ENCODE measurements at places on chromosomes 2 and 18.
A peak's percentile ranks its signal among the peaks of the same experiment; 100 is the strongest.

DNA sequence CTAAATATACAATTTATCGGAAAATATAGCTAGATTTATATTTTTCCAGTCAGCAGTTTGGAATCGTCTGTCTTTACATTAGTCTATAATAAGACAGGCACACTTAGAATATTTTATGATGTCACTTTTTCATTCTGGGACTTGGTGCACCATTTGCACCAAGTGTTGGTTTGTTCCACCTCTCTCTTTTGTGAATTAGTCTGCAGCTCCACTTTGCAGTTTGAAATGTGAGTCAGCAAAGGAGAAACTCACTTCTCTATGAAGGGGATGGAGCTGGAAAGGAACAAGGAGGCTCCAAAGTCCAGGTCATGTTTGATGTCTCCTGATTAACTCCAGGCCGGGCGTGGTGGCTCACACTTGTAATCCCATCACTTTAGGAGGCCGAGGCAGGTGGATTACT, 63.8 kb upstream of the RTN4 start:
- no peak overlapping the region for H3K27ac ChIP-seq
- no peaks in the 10 kb centered on the region for H3K4me1 ChIP-seq
- DNase-seq, result no peak
- no peak overlapping the region for H3K4me3 ChIP-seq
- H3K27me3 ChIP-seq, result peaks cover 2% of the 10 kb centered on the region
- no peaks in the 10 kb centered on the region for H3K36me3 ChIP-seq

GRCh38 chr2:17749753-17750438, 3.7 kb downstream of the SMC6 start:
- H3K4me3 ChIP-seq, result peak overlapping the region; percentile 20
- H3K36me3 ChIP-seq, result peaks cover 16% of the 10 kb centered on the region
- H3K27ac ChIP-seq, result peak overlapping the region; percentile 66
- H3K27me3 ChIP-seq, result no peaks in the 10 kb centered on the region
- H3K4me1 ChIP-seq, result peaks cover 33% of the 10 kb centered on the region

- H3K36me3 ChIP-seq, result no peaks in the 10 kb centered on the region
- no peak overlapping the region for H3K4me3 ChIP-seq
- no peak for DNase-seq
- no peaks in the 10 kb centered on the region for H3K27me3 ChIP-seq
- no peaks in the 10 kb centered on the region for H3K4me1 ChIP-seq
Measured at GRCh38 chr18:44341759-44342158, 338.9 kb upstream of the SETBP1 start.

DNA sequence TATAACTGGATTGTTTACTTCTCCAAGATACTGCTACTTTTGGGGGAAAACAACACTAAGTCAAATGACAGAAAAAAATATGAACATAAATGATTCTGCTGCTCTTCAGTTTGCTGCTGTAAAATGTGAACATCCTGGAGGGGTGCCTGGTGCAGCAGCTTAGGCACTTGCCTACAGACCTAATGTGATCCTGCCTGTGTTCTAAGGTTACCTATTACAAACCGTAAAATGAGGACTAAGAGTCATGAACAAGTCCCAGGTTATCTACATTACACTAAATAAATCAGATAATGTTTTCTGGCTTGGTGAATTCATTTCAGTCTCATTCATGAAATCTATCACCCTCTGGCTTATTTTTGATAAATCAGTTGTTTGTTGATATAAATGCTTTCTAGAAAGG, 38.4 kb upstream of the ERCC3 start:
- H3K36me3 ChIP-seq, result peaks cover 18% of the 10 kb centered on the region
- no peak for DNase-seq
- no peaks in the 10 kb centered on the region for H3K27me3 ChIP-seq
- no peak overlapping the region for H3K4me3 ChIP-seq
- H3K27ac ChIP-seq, result no peak overlapping the region
- H3K4me1 ChIP-seq, result no peaks in the 10 kb centered on the region

DNA sequence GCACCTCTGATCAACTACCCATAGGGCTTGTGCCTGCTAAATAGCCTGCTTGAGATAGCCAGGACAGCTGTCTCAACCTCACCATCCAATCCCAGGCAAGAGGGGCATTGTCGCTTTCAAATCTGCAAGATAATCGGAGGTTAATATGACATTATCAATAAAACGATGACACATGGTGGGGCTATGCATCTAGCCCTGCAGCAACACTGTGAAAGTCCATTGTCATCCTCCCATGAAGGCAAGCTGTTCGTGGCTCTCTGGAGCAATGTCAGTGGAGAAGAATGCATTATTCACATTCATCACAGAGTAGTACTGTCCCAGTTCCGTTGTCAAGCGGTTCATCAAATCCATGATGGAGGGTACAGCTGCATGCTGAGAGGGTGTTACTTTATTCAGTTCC, 18.9 kb upstream of the KLHL23 start:
- H3K27me3 ChIP-seq, result no peaks in the 10 kb centered on the region
- no peak for DNase-seq
- no peak overlapping the region for H3K27ac ChIP-seq
- peaks cover 2% of the 10 kb centered on the region for H3K36me3 ChIP-seq

- peaks cover 17% of the 10 kb centered on the region for H3K4me1 ChIP-seq
- H3K36me3 ChIP-seq, result no peaks in the 10 kb centered on the region
- H3K27me3 ChIP-seq, result no peaks in the 10 kb centered on the region
- H3K4me3 ChIP-seq, result no peak overlapping the region
- no peak for DNase-seq
- H3K27ac ChIP-seq, result no peak overlapping the region
Measured at GRCh38 chr2:144460727-144461307, 59.1 kb downstream of the ZEB2 start.

- no peak overlapping the region for H3K27ac ChIP-seq
- H3K36me3 ChIP-seq, result no peaks in the 10 kb centered on the region
- no peaks in the 10 kb centered on the region for H3K4me1 ChIP-seq
Measured at GRCh38 chr2:54483426-54483825, 27.3 kb downstream of the SPTBN1 start.

DNA sequence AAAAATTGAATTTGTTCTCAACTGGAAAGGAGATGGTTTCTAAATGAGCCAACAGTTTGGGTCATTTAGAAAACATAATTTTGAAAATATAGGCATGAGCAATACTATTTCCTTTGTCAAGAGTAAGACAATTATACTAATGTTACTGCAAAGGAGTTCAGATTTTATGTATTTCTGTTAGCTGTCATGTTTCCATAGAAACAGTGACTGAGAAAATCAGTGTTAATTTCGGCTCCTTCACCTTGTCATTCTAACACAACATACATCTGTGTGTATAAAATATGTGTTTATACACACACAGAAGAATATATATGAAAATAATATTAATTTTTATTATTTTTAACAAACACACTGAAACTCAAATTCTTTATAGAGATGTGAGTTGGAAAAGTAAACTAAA, 178.0 kb upstream of the SPHKAP start:
- H3K27me3 ChIP-seq, result no peaks in the 10 kb centered on the region
- H3K4me3 ChIP-seq, result no peak overlapping the region
- H3K36me3 ChIP-seq, result no peaks in the 10 kb centered on the region
- no peak for DNase-seq
- no peaks in the 10 kb centered on the region for H3K4me1 ChIP-seq

- no peaks in the 10 kb centered on the region for H3K36me3 ChIP-seq
- H3K27me3 ChIP-seq, result no peaks in the 10 kb centered on the region
- no peak for DNase-seq
- no peaks in the 10 kb centered on the region for H3K4me1 ChIP-seq
- no peak overlapping the region for H3K27ac ChIP-seq
- no peak overlapping the region for H3K4me3 ChIP-seq
Measured at GRCh38 chr2:188117706-188118105, 174.0 kb upstream of the GULP1 start.

- H3K27me3 ChIP-seq, result peaks cover 15% of the 10 kb centered on the region
- H3K27ac ChIP-seq, result no peak overlapping the region
- H3K4me1 ChIP-seq, result peaks cover 2% of the 10 kb centered on the region
- DNase-seq, result no peak
- no peaks in the 10 kb centered on the region for H3K36me3 ChIP-seq
Measured at GRCh38 chr2:236876642-236877041, 209.0 kb upstream of the COPS8 start.

DNA sequence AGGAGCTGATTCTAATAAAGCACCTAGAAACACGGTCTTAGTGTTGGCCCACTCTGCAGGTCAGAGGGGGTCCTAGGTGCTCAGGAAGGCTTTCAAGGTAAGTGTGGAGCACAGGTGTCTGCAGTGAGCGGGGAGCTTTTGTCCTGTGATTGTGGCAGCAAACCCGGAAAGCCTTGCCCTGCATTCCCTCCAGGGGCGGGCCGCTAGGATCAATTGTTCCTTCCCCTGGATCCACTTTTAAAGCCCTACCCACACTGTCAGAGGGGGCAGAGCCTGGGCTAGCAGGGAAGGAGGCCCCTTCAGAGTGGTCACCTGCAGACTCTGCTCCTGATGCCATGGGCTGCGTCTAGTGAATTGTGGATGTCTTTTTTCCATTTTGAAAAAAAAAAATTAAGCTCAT, 176.0 kb downstream of the CTIF start:
- no peaks in the 10 kb centered on the region for H3K36me3 ChIP-seq
- H3K27ac ChIP-seq, result no peak overlapping the region
- peaks cover 5% of the 10 kb centered on the region for H3K27me3 ChIP-seq
- H3K4me3 ChIP-seq, result no peak overlapping the region
- H3K4me1 ChIP-seq, result peaks cover 12% of the 10 kb centered on the region
- DNase-seq, result no peak

DNA sequence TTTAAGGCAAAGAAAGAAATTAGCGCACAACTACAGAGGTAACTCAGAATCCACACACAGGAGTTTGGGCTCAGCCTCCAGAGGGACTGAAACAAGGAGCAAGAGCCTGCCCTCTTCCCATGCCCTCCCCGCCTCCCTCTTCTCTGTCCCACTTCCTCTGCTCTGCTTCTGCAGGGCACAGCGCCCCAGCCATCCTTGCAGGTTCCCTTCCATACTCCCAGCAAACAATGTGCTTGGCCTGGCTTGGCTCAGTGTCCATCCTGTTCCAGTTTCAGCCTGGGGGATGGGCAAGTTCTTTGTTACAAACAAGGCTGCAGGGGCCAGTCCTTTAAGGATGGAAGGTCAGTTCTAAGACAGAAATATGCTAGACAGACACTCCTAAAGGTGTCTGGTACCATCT, 133.5 kb downstream of the CDH20 start:
- H3K27ac ChIP-seq, result no peak overlapping the region
- DNase-seq, result no peak
- H3K4me3 ChIP-seq, result no peak overlapping the region
- H3K4me1 ChIP-seq, result no peaks in the 10 kb centered on the region

DNA sequence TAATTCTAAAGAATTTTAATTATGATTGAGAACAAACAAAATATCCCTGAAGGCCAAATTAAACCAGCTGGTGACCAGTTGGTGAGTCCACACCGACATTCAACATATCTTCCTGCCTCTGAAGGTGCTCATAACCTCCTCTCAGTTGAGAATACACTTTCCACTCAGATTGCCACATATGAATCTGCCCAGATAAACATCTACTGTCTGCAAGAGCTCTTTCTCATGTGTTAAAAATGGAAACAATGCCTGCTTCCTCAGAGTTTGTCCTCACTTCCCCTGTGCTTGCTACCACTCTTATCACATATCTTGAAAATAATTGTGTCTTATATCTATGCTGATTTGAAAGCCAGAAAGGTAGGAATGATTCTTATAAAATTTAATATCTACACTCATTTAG, 177.7 kb upstream of the GULP1 start:
- H3K36me3 ChIP-seq, result no peaks in the 10 kb centered on the region
- no peak overlapping the region for H3K4me3 ChIP-seq
- no peak for DNase-seq
- no peaks in the 10 kb centered on the region for H3K27me3 ChIP-seq
- H3K4me1 ChIP-seq, result no peaks in the 10 kb centered on the region
- H3K27ac ChIP-seq, result no peak overlapping the region

GRCh38 chr18:79542876-79543750, 136.5 kb upstream of the CTDP1 start:
- H3K27me3 ChIP-seq, result no peaks in the 10 kb centered on the region
- H3K4me3 ChIP-seq, result no peak overlapping the region
- H3K27ac ChIP-seq, result no peak overlapping the region

DNA sequence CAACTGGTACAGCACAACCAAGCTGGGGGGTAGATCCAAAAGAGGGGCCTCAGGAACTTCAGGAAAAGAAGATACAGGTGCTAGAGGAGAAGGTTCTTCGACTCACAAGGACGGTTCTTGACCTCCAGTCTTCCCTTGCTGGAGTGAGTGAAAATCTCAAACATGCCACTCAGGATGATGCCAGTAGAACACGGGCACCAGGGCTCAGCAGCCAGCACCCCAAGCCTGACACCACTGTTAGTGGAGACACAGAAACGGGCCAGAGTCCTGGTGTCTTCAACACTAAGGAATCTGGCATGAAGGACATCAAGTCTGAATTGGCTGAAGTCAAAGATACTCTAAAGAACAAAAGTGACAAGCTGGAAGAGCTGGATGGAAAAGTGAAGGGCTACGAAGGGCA, 43.8 kb downstream of the EMILIN2 start:
- no peak overlapping the region for H3K4me3 ChIP-seq
- no peak overlapping the region for H3K27ac ChIP-seq
- H3K27me3 ChIP-seq, result no peaks in the 10 kb centered on the region
- H3K36me3 ChIP-seq, result peaks cover 12% of the 10 kb centered on the region

GRCh38 chr18:5195656-5196055, 1.4 kb downstream of the AKAIN1 start:
- H3K36me3 ChIP-seq, result peaks cover 2% of the 10 kb centered on the region
- H3K27ac ChIP-seq, result no peak overlapping the region
- peaks cover 2% of the 10 kb centered on the region for H3K4me1 ChIP-seq
- H3K4me3 ChIP-seq, result no peak overlapping the region
- peaks cover 46% of the 10 kb centered on the region for H3K27me3 ChIP-seq

GRCh38 chr18:8212896-8213780, 396.1 kb upstream of the RAB12 start:
- H3K4me1 ChIP-seq, result no peaks in the 10 kb centered on the region
- no peak for DNase-seq
- H3K4me3 ChIP-seq, result no peak overlapping the region
- no peaks in the 10 kb centered on the region for H3K27me3 ChIP-seq
- H3K27ac ChIP-seq, result no peak overlapping the region

GRCh38 chr18:12257996-12258718, 4.0 kb downstream of the CIDEA start:
- H3K27ac ChIP-seq, result no peak overlapping the region
- no peaks in the 10 kb centered on the region for H3K36me3 ChIP-seq
- H3K4me1 ChIP-seq, result no peaks in the 10 kb centered on the region
- peaks cover 34% of the 10 kb centered on the region for H3K27me3 ChIP-seq

- DNase-seq, result no peak
- H3K27me3 ChIP-seq, result peaks cover 3% of the 10 kb centered on the region
- no peaks in the 10 kb centered on the region for H3K36me3 ChIP-seq
- no peak overlapping the region for H3K27ac ChIP-seq
- H3K4me3 ChIP-seq, result no peak overlapping the region
- no peaks in the 10 kb centered on the region for H3K4me1 ChIP-seq
Measured at GRCh38 chr2:145020139-145020538, 500.2 kb upstream of the ZEB2 start.
